Effector memory CD4-positive, alpha-beta T cell (primary cell): ENCODE measurements at places on chromosomes 6 and 20.

- DNase-seq: no peak
These were observed 66.8 kb upstream of the IYD start for GRCh38 chr6:150301846-150302519.

GRCh38 chr6:50840112-50840810 lies 21.6 kb downstream of the TFAP2B start:
- DNase-seq: no peak

GRCh38 chr6:169868458-169868857 lies 117.0 kb downstream of the ERMARD start:
- DNase-seq: peak; percentile 15

- DNase-seq: peak; percentile 16
These were observed 1.1 kb upstream of the AFDN start for GRCh38 chr6:167825332-167826229.

GRCh38 chr20:49978685-49979029 lies 4.1 kb upstream of the SNAI1 start:
- DNase-seq: no peak

DNA sequence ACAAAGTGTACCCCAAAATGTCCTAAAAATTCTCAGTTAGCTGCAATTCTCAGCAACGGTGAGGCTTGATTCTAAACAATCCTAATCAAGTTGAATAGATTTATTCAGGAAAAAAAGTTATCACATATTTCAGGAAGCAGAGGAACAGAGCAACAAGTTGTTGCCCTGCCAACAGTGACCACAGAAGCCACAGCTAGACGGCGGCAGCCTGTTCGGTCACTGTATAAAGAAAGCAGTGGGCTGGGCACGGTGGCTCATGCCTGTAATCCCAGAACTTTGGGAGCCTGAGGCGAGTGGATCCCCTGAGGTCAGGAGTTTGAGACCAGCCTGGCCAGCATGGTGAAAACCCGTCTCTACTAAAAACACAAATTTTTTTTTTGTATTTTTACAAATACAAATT lies 171.2 kb upstream of the BMP5 start:
- DNase-seq: no peak

DNA sequence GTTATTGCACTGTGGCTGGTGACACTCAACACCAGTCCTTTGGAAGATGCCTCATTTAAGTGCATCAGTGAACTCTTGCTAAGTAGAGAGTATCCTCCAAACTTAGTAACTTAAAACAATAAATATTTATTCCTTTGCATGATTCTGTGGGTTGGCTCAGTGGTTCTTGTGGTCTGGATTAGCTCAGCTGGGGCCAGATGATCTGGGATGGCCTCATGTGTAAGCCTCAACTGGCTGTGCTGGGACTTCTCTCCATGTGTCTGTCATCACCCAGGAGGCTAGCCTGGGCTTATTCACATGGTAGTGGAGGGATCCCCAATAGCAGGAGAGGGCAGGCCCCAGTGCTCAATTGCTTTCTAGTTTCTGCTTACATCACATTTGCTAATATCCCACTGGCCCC lies 8.3 kb downstream of the LRRN4 start:
- no peak for DNase-seq

DNA sequence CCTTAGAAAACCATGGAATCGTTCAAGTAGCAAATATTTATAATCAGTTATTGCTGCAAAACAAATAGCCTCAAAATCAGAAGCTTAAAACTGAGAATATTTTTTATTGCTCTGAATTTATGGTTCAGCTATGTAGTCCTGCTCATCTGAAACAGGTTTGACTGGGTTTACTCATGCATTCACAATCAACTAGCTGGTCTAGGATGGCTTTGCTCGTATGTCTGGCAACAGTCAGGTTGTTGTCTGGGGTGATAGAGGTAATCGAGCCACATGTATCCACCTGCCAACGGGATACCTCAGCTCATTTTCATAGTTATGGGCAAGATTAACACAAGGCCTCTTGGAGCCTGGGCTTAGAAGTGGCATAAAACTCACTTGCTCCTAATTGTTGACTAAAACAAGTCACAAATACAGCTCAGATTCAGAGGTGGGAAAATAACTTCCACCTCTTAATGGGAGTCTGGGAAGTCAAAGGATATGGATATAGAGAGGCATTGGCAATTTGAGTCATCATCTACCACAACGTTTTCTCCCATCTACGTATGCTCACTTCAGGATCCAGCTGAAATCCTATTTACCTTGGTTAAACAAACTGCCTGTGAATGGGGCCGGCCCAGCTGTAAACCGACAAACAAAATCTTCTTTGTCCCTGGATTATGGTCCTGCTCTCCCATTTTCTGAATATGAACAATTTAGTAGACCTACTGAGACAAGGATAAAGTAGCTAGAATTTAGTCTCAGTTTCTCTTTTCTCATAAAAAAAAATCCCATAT lies 54.5 kb upstream of the TENT5A start:
- DNase-seq: no peak

GRCh38 chr6:127267646-127268625 lies 1.3 kb downstream of the RNF146 start:
- DNase-seq: peak; percentile 2

GRCh38 chr20:62480318-62480717 lies 4.5 kb upstream of the GATA5 start:
- no peak for DNase-seq

- no peak for DNase-seq
These were observed 201.3 kb downstream of the EPHA7 start for GRCh38 chr6:93218096-93218495.

DNA sequence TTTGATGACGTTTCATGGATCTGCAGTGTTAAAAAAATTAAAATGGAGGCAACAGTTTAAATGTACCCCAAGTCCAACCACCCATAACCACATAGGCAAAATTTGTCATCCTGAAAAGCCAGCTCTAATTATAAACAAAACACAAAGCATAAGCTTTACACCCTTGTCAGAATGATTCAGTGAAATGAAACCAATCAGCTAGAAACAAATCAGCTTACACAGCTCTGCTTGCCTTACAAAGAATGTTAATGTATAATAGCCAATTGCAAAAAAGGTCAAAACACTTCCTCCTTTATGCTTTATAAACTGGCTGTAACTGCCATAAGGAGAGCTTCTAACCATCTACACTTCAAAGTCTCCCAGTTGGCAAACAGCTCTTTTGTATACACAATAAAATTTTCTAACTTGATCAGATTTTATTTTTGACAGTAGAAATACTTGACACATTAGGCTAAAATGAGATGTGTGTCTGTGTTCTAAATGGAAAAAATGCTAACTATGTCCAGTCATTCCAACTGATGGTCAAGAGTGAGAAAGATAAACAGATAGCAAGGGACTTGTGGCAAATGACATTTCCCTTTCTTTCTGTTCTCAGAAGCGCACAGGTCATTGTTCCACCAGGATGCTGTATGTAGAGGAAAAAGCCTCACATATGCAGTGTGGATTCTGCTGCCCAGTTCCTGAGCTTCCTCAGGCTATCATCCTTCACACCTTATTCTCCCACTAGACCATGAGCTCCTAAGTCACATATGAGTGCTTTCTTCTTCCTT lies 344.3 kb upstream of the ID4 start:
- no peak for DNase-seq

DNA sequence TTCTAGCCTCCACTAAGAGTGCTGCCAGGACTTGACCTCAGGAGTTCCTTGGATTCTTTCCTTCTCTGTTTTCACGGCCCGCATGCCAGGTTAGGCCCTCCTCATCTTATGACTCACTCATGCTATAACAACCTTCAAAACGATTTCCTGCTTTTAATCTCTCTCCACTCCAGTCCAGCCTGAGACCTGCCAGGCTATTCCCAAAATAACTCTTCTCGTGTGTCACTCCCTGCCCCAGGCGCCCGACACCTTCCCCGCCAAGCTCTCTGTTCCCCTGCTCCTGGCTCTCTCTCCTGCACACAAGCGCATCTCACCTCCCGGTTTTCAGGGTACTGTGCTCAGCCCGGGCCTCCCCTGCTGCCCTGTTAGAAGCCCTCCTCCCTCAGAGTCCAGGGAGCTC lies 64.1 kb upstream of the RPS6KA2 start:
- DNase-seq: no peak

DNA sequence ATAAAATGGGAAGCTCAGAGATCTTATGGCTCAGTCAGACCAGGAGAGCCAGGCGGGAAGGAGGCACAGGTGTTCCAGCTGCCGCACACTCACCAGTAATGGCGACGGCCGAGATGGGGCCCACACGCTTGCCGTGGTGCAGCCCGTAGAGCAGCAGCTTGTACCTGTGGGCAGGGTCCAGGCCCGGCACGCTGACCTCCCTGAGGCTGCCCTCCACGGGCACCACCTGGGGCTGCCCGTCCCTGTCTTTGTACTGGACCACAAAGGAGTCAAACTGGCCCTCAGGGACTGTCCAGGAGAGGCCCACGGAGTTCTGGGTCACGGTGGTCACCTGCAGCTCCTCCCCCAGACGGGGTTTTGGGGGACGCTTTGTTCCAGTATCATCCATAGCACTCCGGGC lies 31.2 kb downstream of the CYP21A2 start:
- DNase-seq: no peak

- no peak for DNase-seq
These were observed 64.3 kb downstream of the EDN1 start for GRCh38 chr6:12354499-12354898.

DNA sequence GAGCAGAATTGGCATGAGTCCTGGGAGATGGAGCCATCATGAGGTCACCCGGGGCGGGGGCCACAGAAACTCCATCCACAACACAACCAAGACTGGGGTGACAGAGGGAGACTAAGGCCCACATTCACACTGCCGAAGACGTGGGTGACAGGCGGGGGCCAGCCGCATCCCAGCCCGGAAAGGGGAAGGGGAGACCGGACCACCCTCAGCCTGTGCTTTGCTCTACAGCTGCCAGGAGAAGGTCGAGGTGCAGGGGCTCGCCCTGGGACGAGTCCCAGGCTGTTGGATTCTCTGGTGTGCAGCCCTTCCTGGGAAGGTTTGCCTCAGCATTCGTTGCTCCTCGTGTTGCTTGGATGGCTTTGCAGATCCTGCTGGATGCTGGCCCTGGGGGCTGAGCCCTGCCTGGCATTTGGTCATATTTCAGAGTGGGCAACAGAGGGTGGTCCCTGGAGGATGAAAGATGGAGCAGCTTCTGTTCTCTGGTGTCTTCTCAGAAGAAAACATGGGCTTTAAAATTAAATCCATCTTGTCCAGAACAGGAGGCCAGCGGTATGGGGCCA lies 328.9 kb downstream of the TAF4 start:
- no peak for DNase-seq

GRCh38 chr20:7180256-7181045 lies 413.0 kb downstream of the BMP2 start:
- no peak for DNase-seq

- no peak for DNase-seq
These were observed 30.4 kb upstream of the RNF24 start for GRCh38 chr20:4045741-4046140.

DNA sequence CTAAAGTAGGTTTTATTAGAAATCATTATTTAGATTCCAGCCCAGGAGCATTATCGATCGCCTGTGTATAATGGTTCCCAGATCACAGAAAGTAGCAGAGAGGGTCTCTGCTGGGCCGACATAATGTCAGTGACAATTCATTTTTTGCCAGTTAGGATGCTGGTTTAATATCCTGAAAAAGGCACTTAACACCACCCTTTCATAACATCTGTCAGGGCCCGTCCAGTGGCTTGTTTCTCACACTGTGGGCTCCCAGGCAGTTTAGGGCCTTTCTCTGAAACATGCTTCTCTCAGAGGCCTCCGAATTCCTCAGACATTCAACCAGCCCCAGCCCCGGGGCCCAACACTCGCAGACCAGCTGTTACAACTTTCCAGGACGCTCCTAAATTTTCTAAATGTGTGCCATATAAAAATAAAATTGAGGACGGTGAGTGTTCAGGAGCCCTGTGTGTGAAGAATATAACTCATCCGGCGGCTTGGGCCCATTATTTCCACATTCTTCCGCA lies 108.6 kb upstream of the EYA4 start:
- DNase-seq: no peak

DNA sequence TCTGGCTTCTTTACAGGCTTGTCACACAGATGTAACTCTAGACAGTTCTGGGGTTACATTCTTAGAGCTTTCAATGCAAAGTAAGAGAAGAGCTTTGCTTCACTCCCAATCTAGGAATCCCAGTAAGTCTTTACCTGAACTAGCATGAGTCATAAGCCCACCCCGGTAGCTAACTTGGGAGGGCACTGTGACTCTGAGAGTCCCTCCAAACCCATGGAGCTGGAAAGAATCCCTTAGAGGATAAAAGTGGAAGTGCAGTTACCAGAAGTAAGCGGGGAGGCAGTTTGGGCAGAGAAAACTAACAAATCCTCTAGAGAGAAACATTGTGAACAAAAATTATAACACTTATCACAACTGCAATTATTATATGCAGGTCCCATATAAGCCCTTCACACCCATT lies 84.0 kb upstream of the SMLR1 start:
- DNase-seq: no peak
